ENCODE measurements at places on chromosomes 2 and 18.

- DNase-seq, result no peak
These were observed 18.2 kb downstream of the AOX1 start for GRCh38 chr2:200603972-200604371.

DNA sequence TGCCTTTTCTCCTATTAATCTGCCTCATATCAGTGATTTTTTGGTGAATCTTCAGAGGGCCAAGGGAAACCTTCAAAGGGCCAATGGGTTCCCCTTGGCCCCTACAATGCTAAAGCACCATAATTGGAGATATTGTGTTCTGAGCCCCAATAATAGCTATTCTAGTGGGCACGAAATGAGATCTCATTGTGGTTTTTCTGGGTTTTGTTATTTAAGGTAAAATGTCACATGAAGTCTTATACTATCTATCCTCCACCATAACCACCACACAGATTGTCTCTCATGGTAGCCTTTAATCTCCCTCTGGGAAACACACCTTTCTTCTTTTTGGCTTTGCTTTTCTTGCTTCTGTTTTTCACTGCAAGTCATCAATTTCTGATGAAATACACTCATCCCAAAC lies 152.8 kb downstream of the B3GNT2 start:
- no peak for DNase-seq

GRCh38 chr18:52869942-52870907 lies 530.2 kb downstream of the DCC start:
- DNase-seq, result no peak

- no peak for DNase-seq
These were observed 416.6 kb downstream of the HRH4 start for GRCh38 chr18:24877066-24877465.

DNA sequence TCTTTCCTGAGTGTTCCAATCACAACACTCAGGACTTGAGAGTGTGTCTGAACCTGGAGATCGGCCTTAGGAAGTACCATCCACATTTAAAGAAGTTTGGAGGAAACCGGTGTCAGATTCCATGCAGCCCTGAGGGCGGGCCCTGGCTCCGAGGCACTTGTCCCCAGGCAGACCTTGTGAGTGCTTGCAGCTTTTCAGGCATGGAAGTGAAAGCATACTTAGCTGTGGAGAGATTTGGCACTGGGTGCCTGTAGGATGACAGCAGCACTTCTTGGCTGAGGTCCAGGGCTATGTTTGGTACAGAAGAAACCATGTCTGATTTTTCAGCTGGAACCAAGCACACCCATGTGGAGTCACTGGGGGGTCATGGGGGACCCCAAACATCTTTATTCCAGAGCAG lies 230.8 kb downstream of the SEPTIN10 start:
- no peak for DNase-seq

DNA sequence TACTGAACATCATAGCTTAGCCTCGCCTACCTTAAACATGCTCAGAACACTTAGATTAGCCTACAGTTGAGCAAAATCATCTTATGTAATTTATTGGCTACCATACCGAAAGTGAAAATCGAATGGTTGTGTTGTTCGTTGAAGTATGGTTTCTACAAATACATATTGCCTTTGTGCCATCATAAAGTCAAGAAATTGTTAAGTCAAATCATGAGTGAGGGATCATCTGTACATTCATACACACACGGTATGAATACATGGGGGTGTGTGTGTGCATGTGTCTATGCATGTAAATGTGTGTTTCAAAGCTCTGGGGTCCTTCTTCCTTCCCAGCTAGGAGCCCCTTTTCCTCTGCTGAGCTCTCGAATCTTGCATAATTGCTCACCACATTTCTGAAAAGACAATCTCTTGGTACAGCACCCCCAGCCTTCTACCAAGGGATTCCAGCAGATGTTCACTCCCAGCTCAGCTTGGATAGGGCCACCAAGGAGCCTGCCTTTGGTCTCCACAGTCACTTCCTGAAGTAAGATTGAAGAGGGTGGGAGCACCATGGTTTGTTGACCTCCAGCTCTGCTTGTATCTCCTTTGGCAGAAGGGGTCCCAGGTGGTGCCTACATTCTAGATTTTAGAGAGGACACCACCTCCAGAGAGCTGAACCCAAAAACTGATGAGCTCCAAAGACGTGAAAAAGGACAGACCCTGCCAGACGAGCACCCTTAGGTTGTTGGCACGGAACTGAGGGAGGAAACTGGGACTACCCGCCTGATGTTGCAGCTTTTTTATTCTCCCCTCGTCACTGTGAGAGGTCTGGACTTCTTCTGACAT lies 33.2 kb upstream of the CYP1B1 start:
- DNase-seq, result no peak

DNA sequence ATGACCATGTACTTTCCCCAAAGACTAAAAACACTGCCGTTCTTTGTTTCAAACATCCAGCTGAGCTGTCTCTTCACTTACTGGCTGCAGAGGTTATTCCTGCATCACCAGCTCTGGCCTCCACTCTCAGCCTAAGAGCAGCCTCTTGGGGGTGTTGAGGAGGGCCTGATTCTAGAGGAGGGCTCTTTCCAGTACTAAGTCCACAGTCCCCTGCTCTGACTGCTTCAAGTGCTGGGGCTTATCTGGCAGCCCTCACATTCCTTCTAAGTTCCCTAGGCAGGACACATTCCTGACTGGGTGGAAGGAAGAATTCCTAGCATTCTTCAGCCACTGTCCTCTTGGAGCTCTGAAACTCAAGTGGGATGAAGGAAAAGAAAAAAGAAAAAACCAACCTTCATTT lies 32.9 kb upstream of the EHBP1 start:
- DNase-seq, result peak; percentile 14

DNA sequence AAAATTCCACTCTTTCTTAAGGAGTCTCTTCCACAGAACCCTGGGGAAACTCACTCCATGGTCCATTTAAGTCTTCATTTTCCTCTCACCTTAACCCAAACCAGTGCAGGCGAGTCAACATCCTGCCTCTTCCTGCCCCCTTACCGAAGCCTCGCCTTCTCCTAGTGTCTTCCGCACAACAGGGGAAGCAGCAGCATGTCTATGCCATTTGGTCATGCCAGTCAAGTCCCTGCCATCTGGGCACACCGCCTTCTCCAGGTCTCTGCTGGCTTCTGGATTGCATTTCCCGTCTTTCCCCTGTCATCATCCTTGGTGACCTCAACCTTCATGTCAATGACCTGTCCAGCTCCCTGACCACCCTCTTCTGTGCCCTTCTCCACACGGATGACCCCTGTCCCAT lies 77.3 kb upstream of the FZD7 start:
- no peak for DNase-seq

DNA sequence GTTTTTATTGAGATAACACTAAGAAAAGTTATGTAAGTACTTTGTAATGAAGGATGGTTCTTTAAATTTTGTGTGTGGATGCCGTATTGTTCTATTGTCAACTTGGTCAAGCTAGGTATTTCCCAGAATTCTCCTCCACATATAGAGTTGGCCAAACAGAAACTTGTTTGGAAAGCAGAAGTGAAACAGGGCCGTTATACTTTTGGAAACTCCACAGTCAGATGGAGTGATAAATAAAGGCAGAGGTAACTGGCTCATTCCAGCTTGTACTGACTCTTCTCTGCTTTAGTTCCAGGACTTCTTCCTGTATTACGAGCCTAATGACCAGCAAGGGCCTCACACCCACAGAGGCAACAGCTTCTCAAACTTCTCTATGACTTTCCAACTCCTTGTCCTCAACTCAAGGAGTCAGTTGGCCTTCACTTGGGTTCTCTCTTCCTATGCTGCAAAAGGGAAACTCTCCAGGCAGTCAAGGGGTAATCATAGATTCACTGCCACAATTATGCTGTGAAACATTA lies 16.4 kb upstream of the STARD7 start:
- no peak for DNase-seq

- DNase-seq, result no peak
These were observed 9.1 kb downstream of the HES6 start for GRCh38 chr2:238230699-238231098.

DNA sequence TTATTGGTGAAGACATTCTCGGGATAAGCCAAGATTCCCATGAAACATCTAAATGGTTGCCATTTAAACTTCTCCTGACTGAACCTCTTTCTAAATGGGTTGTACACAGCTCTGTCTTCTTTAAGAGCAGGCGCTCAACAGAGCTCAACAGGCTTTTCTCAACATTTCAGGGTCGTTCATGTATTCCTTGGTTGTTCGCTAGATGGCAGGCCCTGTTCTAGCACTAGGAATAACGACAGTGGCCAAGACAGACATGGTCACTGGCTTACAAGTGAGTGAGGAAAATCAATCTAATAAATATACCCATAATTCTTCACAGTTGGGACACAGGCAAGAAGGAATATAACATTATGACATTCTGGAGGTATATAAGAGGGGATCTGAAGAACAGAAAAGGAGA lies 154.5 kb downstream of the SMAD2 start:
- DNase-seq, result no peak

- DNase-seq, result no peak
These were observed 52.0 kb upstream of the CALCRL start for GRCh38 chr2:187499941-187500532.

- DNase-seq, result no peak
These were observed 947.2 kb downstream of the ERBB4 start for GRCh38 chr2:211591426-211591825.

DNA sequence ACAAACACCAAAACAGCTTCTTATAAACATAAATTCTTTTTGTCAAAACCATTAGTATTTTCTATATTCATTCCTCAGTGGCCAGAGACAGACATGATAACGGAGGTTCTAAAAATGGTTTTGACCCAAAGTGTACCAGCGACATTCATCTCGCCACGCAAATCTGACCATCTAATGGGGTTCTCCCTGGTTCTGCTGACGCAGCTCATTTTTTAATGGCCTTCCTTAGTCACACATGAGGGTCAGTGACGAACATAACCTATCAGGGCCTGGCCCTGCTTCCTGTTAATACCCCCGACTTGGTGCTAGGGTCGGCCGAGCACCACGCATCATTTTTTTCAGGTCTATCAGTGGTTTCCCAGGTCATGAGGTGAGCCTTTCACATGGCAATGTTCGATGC lies 45.9 kb upstream of the ARL4C start:
- no peak for DNase-seq

- no peak for DNase-seq
These were observed 22.9 kb upstream of the RPL37A start for GRCh38 chr2:216475767-216476166.

DNA sequence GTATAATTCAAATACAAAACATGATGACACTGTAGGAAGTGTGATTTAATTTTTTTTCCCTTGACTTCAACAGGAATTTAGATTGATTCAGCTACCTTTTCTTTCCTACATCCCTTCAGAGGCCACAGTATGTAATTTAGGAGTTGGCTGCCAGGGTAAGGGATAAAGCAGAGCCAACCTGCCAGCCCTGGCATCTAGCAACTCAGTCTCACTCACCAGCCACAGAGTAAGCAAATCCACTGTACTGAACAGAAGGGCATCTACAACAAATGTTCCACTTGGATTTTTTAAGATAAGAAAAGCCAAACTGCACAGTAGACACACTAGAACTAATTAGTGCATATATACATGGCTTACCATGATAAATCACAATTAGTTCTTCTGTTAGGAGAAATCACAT lies 54.3 kb upstream of the PEX13 start:
- DNase-seq, result no peak

GRCh38 chr18:11425211-11425610 lies 184.2 kb upstream of the SLC35G4 start:
- no peak for DNase-seq

DNA sequence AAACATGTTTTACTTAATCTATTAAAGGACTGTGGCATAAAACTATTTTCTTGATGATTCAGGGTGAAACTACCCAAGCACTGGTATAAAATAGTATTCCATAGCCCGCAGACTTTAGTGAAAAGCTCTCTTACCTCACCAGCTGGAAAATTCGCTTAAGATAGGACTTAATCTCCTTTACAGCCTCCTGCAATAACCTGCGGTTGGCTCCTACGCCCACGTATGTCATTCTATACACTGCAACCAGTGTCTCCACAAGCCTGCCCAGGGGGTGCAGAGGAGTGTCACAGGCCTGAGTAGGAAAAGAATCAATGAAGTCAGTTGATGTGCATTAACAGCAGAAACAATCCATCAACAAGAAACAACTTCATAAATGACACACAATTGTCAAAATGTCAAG lies 11.3 kb upstream of the MPP4 start:
- DNase-seq, result no peak

GRCh38 chr2:174764280-174765255 lies at the start of gene CHRNA1:
CHRNA1 (minus strand) TSS chr2:174764472; CDS start chr2:174764394, 78 bp downstream.
- DNase-seq, result no peak

GRCh38 chr2:71358931-71359671 lies 27.5 kb downstream of the ZNF638 start:
- no peak for DNase-seq

- peak; percentile 60 for DNase-seq
These were observed 48.9 kb downstream of the TGIF1 start for GRCh38 chr18:3498698-3499471.

DNA sequence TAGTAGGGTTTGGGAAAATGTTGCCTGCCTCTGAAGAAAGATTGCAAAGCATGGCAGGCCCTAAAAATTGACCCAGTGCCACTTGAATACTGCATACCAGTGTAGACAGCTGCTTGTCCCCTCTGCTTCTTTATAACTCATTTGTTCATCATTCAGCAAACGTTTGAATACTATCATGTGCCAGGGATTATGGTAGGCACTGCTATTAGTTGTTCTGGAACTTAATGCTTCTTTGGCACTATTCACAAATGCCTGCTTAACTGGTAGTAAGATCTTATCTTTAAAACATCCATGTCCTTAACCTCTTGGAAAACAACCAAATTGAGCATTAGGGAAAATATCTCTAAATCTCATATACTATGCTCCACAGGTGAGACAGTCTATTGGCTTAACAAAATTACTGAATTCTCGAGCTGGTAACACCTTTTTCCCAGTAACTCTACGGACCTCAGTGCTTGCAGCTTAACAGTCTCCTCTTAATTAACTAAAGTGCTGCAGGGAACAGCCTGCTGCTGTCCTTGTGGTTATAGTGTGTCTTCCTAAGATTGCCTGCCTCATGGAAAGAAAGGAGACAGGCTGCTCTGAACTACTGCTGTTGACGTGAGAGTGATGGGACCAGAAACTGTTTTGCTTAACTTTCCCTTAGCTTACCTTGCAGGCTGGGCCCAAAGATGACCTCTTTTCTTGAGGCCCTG lies 93.2 kb downstream of the MIB1 start:
- DNase-seq, result no peak

- DNase-seq, result no peak
These were observed 174.4 kb downstream of the NCKAP5 start for GRCh38 chr2:133393895-133394294.

DNA sequence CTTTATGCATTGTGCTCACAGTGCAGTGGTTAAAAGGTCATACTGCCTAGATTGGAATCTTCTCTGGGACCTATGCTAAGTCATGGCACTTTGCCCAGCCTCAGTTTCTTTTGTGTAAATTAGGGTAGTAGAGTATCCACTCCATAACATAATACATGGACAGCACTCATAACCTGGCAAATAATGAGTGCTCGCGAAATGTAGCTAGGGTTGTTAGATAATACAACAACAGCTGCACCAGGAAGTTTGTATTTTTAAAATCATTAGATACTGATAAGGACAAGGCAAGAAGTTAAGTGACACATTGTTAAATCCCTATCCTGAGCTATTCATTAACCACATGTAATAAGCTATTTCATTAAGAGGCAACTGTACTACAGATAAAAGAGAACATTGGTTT lies 13.8 kb upstream of the PLA2R1 start:
- no peak for DNase-seq

All from 8988T (cell line).